ENCODE measurements at places on chromosomes 7 and 10.

GRCh38 chr7:105837765-105838626 lies 38.4 kb downstream of the ATXN7L1 start:
- no peak for DNase-seq

- DNase-seq: no peak
These were observed 85.7 kb upstream of the BET1 start for GRCh38 chr7:94089806-94090205.

GRCh38 chr10:11276449-11276990 lies 258.8 kb downstream of the CELF2 start:
- DNase-seq: no peak

DNA sequence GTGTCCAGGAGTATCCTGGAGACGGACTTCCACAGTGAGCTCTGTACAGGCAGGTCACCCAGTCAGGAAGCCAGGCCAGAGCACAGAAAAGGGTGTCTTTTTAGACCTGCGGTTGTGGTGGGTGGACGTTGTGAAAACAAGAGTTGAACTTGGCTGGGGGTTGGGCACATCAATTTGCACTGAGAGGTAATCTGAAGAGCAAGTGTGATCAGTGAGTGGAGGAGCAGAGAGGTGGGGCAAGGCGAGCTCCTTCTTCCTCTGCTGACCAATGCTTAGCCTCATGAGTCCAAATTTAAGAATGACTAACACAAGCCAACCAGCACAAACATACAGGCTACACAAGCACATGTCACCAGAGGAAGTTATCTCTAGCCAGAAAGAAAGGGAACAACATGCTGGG lies 310.8 kb downstream of the TCERG1L start:
- no peak for DNase-seq

DNA sequence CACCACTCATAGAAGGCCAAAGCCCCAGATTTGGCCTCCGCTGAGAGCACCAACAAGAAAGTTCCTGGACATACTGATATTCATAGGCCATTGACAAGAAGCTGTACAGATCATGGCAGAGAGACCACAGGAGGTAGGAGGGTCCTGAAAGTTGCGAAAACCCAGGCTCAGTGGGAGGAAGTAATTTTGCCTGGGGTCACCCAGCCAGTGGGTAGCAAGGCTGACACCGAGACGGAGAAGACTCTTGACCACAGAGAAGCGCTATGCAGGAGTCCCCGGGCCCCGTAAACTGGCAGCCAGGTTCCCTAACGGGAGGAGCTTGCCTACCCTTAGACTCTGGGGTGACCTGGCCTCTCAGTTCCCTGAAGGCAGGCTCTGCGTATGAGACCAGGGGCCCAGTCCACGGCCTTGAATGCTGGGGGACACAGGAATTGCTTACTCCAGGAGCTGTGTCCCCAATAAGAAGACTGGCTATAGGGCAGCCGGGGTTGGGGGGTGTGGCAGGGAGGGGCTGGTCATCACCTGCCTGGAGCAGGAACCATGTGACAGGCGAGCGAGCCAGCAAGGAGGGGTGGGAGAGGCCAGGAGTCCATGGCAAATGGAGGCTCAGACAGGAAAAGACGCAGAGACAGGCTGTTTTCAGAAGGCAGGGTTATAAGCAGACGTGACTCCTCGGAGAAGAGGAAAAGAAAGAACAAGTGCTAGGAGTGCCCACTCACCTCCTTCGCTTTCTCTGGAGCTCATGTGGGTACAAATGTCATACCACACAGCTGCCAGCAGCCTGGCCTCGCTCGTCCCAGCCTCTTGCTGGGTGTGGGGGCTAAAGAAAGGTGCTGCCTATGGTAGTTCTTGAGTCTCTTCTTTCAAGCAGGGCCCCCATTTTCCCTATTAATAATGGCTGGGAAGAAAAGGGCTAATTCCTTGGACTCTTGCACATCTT lies 24.6 kb upstream of the NPFFR1 start:
- DNase-seq: no peak

Data from HS-27A (cell line).